ENCODE measurements at places on chromosomes 7 and 10. TPM values are rescaled to one million over a fixed set of nuclear protein-coding genes. Genes with fewer than 3 reads are reported as not detected.

The GTPBP4 gene
- 114 TPM for total RNA-seq

The PDCD4 gene
- 133 TPM for total RNA-seq

The SPDYE3 gene
- not detected for total RNA-seq

The CACNB2 gene
- total RNA-seq: not detected

The ZWINT gene
- total RNA-seq: 6.7 TPM

The FAM149B1 gene
- 24.3 TPM for total RNA-seq

The CSTF2T gene
- total RNA-seq: 17.8 TPM

The IKZF1 gene
- not detected for total RNA-seq
